HT-29 (cell line): ENCODE measurements at places on chromosomes 1 and 21. TPM values are rescaled to one million over a fixed set of nuclear protein-coding genes. Genes with fewer than 3 reads are reported as not detected.
A peak's percentile ranks its signal among the peaks of the same experiment; 100 is the strongest.

GRCh38 chr1:20483833-20484518, 2.0 kb downstream of the CAMK2N1 start:
- peak; percentile 50 for DNase-seq

- no peak for DNase-seq
Observed at GRCh38 chr1:30303387-30303786, 420.0 kb downstream of the MATN1 start.

- peak; percentile 41 for DNase-seq
Observed at GRCh38 chr1:9720785-9721605, 69.5 kb downstream of the PIK3CD start.

DNA sequence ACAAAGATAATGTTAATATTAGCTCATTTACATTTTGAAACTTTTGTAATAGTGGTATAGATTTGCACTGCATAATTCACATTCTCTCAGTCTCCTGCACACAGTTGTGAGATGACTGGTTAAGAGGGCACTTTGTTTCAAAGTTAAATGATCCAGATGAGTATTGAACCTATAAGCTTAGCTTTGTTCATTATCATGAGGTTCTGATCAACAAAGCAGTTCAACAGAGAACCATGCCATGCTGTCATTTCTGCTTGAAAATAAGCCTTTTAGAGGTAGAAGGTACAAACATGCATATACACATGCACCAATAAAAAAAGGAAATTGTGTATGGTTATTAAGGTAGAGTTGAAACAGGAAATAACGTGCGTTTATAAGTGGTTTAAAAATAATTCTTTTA, 4.8 kb downstream of the RAP1A start:
- DNase-seq, result no peak

ADAMTS5 gene
- not detected in 2 replicates for total RNA-seq

TMEM51 gene
- 23.5 and 24.7 TPM in 2 replicates for total RNA-seq

GNAT2 gene
- not detected in 2 replicates for total RNA-seq

SH2D1B gene
- not detected in 2 replicates for total RNA-seq

C4BPA gene
- total RNA-seq, result 0.18 and 1.1 TPM in 2 replicates
